Glutamatergic neuron (in vitro differentiated cells): ENCODE measurements at places on chromosomes 7 and 10. TPM values are rescaled to one million over a fixed set of nuclear protein-coding genes. Genes with fewer than 3 reads are reported as not detected.
A peak's percentile ranks its signal among the peaks of the same experiment; 100 is the strongest.

- H3K27me3 ChIP-seq, result peaks cover 15% of the 10 kb centered on the region
- H3K27ac ChIP-seq, result no peak overlapping the region
- H3K4me1 ChIP-seq, result peaks cover 16% of the 10 kb centered on the region
Observed at GRCh38 chr7:1650363-1651030, 19.6 kb upstream of the ELFN1 start.

GRCh38 chr10:17675638-17676037, 31.7 kb downstream of the STAM start:
- H3K4me3 ChIP-seq, result no peak overlapping the region
- no peak for DNase-seq
- H3K27me3 ChIP-seq, result no peaks in the 10 kb centered on the region
- peaks cover 19% of the 10 kb centered on the region for H3K4me1 ChIP-seq

DNA sequence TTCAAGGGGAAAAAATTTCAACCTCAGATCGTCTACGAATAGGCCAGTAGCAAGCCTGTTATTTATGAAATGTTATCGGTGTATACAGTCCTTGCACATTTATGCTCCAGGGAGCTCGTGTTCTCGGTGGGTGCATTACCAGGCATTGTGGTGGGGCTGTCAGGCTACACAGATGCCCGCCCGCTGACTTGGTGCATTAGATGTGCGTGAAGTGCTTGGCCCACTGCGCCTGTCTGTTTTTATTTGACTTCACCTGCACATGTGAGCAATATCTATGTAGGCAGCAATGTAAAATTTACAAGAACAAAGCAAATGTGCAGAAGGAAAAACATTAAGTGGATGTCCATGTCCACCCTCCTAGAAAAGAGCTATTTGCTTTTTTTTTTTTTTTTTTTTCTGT, 2.8 kb downstream of the FOXK1 start:
- no peak for DNase-seq
- H3K27ac ChIP-seq, result peak overlapping the region; percentile 75
- H3K4me3 ChIP-seq, result peak overlapping the region; percentile 97
- H3K4me1 ChIP-seq, result peaks cover 16% of the 10 kb centered on the region
- peaks cover 4% of the 10 kb centered on the region for H3K36me3 ChIP-seq

GRCh38 chr7:140238778-140239652, 62.2 kb upstream of the KDM7A start:
- no peaks in the 10 kb centered on the region for H3K4me1 ChIP-seq
- H3K27ac ChIP-seq, result no peak overlapping the region
- peaks cover 2% of the 10 kb centered on the region for H3K27me3 ChIP-seq
- H3K4me3 ChIP-seq, result no peak overlapping the region

DNA sequence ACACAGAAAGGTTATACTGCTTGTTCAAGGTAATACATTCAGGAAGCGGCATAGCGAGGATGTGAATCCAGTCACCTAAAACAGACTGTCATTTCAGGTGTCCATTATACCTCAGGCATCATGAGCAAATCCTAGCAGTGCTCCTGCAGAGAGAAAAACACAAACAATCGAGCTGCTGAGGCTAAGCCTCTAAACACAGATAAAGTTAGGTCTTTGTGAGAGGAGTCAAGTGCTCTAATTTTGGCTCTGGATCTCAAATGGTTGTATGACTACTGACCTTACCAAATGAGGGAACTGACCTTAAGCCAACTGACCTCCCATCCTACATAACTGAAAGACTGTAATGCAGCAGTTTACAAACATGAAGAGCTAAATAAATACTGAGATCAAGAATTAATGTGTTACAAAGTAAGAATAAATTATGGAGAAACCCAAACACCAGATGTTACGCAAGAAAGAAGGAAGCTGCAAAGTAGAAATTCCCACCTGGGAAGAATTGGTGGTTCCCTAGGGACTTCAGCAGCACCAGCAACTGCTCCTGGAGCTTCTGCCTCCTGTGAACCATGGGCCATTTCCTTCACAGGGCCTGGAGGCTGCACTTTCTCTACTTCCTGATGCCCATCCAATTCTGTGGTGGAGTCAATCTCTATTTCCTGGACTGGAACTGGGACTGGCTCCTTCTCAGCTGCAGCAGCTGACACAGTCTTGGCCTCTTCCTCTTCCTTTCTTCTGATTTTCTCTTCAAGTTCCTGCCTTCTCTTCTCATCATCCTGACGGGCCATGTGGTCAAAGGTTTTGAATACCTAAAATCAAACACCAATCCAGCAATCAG, 5.8 kb downstream of the NUDCD3 start:
- peaks cover 24% of the 10 kb centered on the region for H3K4me1 ChIP-seq
- DNase-seq, result no peak
- no peaks in the 10 kb centered on the region for H3K27me3 ChIP-seq

- H3K4me1 ChIP-seq, result peaks cover 23% of the 10 kb centered on the region
- no peak overlapping the region for H3K27ac ChIP-seq
- peak; percentile 54 for DNase-seq
Observed at GRCh38 chr10:116737627-116738327, 4.6 kb downstream of the HSPA12A start.

DNA sequence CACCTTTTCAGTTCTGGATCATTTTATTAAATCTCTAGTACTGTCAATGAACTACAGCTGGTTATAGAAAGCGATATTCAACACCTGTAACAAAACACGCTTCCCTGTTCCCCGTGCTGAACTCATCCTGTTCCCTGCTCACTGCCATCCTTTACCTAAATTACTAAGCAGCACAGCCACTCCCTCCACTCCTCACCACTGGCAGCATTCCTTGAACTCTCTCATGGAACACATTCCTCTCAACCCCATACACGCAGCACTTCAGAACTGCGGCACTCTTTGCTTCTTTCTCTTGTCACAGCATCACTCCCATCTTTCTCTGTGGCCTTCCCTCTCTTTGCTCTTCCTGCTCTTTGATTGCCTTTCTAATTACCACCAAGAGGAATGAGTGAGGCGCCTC, 27.4 kb downstream of the RELN start:
- DNase-seq, result no peak
- peaks cover 10% of the 10 kb centered on the region for H3K4me1 ChIP-seq
- H3K27ac ChIP-seq, result no peak overlapping the region
- H3K27me3 ChIP-seq, result no peaks in the 10 kb centered on the region
- no peaks in the 10 kb centered on the region for H3K36me3 ChIP-seq
- no peak overlapping the region for H3K4me3 ChIP-seq

GRCh38 chr10:79374312-79375191, 27.3 kb downstream of the PPIF start:
- H3K4me3 ChIP-seq, result no peak overlapping the region
- peaks cover 1% of the 10 kb centered on the region for H3K27me3 ChIP-seq
- DNase-seq, result peak; percentile 89
- H3K36me3 ChIP-seq, result no peaks in the 10 kb centered on the region

DNA sequence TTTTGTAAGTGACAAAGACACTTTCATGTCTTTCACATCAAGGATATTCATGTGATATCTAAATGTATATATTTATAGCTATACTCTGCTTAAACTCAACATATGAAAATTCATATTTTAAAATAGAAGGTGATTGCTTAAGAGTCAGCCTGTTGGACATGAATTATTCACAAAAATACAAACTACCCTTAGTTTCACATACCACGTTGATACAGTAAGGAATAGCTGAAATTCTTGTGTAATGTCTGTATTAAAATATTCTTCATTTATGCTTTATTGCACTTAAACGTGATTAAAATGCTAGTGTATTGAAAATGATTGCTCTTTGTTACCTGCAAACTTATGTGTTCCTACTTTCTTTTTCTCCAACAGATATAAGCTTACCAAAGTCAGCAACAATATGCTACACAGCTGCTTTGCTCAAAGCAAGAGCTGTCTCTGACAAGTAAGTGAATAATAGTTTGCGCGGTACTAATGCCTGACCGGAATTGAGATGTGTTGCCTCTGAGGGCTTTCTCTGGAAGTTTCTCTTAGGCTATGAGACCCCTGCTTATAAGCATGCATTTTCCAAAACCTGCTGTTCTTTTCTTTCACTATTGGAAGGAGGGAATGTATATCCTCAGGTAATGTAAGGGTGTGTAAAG, 133.8 kb downstream of the WNT2 start:
- no peak for DNase-seq
- H3K36me3 ChIP-seq, result no peaks in the 10 kb centered on the region
- no peak overlapping the region for H3K27ac ChIP-seq
- H3K4me1 ChIP-seq, result peaks cover 22% of the 10 kb centered on the region

DNA sequence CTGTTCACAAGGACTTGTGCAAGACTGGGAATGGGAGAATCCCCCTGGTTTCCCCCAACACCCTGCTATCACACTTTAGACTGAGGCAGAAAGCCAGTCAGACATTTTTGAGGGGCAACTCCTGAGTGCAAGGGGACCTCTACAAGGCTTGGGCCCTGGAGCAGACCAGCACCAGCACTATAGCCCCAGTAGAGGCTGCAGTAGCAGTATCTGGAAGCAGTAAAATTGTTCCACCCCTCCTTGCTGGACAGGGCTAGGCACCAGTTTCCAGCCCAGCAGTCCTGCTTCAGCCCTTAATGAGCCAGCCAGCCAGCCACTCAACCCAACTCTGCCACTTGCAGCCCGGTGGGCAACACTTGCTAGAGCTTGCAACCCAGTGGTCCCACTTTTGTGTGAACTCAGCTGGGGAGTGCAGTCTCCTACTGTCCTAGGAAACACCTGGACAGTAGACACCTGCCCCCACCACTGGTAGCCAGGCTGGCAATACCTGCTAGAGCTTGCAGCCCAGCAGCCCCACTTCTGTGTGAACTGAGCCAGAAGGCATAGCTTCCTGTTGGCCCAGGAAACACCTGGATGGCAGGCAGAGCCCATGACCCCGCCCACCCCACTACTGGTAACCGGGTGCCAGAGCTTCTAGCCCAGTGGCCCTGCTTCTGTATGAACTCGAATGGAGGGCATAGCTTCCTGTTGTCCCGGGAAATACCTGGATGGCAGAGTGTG, 65.0 kb downstream of the FBXL13 start:
- no peaks in the 10 kb centered on the region for H3K4me1 ChIP-seq
- H3K36me3 ChIP-seq, result peaks cover 5% of the 10 kb centered on the region
- H3K27me3 ChIP-seq, result peaks cover 2% of the 10 kb centered on the region
- H3K4me3 ChIP-seq, result no peak overlapping the region
- DNase-seq, result no peak

DNA sequence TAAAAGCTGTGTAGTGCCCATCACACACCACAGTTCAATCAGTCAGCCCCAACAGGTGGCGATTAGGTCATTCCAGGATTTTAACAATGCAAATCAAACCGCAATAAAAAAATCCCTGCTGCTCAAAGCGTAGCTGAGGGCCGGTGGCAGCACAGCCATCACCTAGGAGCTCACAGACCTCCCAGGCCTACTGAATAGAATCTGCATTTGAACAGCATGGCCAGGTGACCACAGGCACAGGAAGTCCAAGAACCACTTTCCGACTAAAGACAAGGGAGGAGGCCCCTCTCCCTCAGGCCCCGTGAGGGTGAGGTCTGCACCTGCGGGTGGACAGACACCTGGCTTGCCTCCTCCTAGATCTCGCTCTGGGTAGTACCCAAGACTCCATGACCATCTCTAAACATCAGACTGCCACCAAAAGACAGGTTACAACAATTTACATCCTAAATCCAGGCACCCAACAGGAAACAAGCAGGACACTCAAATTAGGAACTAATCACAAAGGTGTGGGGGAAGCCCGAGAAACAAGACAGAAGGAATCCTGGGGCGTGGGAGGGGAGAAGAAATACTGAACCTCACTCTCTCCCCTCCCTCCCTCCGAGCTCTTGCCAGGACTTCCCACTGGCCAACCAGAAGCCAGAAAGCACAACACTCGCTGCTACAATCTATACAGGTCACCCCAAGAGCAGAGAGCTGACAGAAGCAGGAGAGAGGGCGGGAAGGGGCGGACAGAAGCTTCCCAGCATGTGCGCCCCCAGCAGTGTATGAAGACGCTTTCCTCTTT, 19.2 kb downstream of the GNA12 start:
- H3K4me1 ChIP-seq, result peaks cover 46% of the 10 kb centered on the region
- H3K36me3 ChIP-seq, result peaks cover 4% of the 10 kb centered on the region
- H3K27ac ChIP-seq, result peak overlapping the region; percentile 25
- peaks cover 2% of the 10 kb centered on the region for H3K27me3 ChIP-seq
- H3K4me3 ChIP-seq, result peak overlapping the region; percentile 60
- no peak for DNase-seq

- no peaks in the 10 kb centered on the region for H3K36me3 ChIP-seq
- no peak overlapping the region for H3K4me3 ChIP-seq
- peaks cover 5% of the 10 kb centered on the region for H3K27me3 ChIP-seq
Observed at GRCh38 chr10:30062582-30062981, 3.2 kb upstream of the JCAD start.

DNA sequence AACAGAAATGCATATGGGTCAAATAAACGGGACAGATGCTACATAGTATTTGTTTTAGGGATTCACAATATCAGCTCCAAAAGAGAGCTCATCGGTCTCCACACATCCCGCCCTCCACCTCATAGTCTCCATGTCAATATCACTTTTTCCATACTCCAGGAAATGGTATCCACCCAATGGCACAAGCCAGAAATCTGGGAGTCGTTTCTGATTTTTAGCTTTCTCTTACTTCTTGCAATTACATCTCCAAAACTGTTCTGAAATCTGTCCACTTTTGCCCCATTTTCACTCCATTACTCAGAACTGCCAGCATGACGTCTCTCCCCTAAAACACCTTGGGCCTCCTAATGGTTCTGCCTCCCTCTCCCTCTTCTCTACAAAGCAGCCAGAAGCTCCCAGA, 47.4 kb upstream of the EZH2 start:
- no peak for DNase-seq
- peaks cover 8% of the 10 kb centered on the region for H3K36me3 ChIP-seq
- H3K4me3 ChIP-seq, result peak overlapping the region; percentile 10
- H3K4me1 ChIP-seq, result peaks cover 36% of the 10 kb centered on the region
- H3K27me3 ChIP-seq, result peaks cover 8% of the 10 kb centered on the region

GRCh38 chr7:106866298-106867281, 1.5 kb downstream of the PIK3CG start:
- no peak for DNase-seq
- H3K27me3 ChIP-seq, result no peaks in the 10 kb centered on the region
- H3K4me3 ChIP-seq, result no peak overlapping the region
- H3K27ac ChIP-seq, result no peak overlapping the region

DNA sequence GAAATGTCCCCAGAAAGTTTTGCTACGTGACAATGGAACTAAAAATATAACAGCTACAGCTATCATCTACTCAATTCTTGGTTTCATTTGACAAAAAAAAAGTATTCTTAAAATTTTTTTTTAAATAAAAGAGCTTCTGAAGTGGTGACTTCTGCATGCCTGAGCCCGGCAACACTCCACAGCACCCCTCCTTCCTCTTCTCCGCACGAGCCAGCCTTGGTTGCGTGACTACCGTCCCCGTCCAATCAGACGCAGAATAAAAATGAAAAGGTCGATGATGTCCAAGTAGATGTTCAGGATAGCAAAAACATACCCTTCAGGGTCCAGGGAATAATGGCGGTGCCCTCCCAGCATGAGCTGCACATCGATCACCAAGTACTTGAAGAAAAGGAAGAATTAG, 34.5 kb upstream of the GATAD1 start:
- H3K36me3 ChIP-seq, result no peaks in the 10 kb centered on the region
- DNase-seq, result no peak
- H3K4me1 ChIP-seq, result no peaks in the 10 kb centered on the region
- H3K27me3 ChIP-seq, result peaks cover 4% of the 10 kb centered on the region
- no peak overlapping the region for H3K27ac ChIP-seq
- no peak overlapping the region for H3K4me3 ChIP-seq

Gene ZNF138
- total RNA-seq, result 31.7 TPM

Gene TAS2R41
- total RNA-seq, result not detected

Gene C7orf57
- not detected for total RNA-seq

Gene BAIAP2L1
- total RNA-seq, result 0.66 TPM

Gene OPN1SW
- not detected for total RNA-seq

Gene CACUL1
- total RNA-seq, result 64.5 TPM

Gene RPEL1
- total RNA-seq, result not detected

Gene CDH23
- 2.0 TPM for total RNA-seq
